MG63 (cell line): ENCODE measurements at places on chromosomes 1 and 21. TPM values are rescaled to one million over a fixed set of nuclear protein-coding genes. Genes with fewer than 3 reads are reported as not detected.
A peak's percentile ranks its signal among the peaks of the same experiment; 100 is the strongest.

DNA sequence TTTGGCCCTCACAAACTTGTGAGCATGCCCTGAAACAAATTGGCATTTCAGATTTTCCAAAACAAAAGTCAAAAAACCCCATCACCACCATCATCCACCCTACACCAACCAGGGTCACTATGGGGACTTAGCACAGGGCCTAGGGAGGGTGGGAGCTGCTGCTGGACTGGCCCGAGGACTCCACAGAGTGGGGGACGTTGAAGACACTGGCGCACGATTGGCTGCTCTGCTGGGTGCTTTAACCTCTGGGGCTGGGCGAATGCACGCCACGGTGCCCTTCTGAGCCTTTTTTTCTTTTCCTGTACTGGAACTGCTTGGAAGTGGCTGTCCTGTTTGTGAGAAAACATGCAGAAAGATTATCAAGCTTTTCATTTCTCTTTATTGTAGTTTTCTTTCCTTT, 92.8 kb downstream of the CD247 start:
- no peak for DNase-seq

DNA sequence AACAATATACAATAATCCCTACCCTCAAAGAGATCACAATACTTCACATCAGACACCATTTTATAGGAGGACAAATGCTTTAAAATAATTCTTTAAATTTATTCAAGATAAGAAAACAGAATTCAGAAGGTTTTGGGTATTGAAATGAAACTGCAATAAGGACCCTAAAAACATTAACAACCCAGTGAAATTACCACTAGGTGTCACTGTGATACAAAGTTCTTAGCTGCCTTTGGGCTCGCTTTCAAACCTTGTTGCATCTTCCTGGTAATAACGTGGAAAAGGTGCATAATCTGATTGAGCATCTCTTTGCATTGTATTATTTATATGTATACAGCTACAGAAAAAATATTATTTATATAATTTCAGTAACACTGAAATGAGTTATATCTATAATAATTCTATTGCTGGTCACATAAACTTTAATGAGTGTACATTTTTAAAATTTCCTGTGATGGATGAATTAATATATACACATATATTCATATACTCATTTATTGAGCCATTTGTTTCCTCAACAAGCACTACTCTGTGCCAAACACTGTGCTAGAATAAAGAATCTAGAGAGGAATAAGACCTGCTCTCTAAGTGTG, 185.2 kb downstream of the FAF1 start:
- no peak for DNase-seq

GRCh38 chr1:9716404-9717192, 65.1 kb downstream of the PIK3CD start:
- DNase-seq = no peak

- DNase-seq = no peak
These were observed 239.6 kb upstream of the C1orf174 start for GRCh38 chr1:4139646-4140045.

- DNase-seq = no peak
These were observed 27.4 kb downstream of the AGL start for GRCh38 chr1:99877568-99877967.

- DNase-seq = peak; percentile 9
These were observed 13.2 kb upstream of the SCYL3 start for GRCh38 chr1:169906938-169907337.

DNA sequence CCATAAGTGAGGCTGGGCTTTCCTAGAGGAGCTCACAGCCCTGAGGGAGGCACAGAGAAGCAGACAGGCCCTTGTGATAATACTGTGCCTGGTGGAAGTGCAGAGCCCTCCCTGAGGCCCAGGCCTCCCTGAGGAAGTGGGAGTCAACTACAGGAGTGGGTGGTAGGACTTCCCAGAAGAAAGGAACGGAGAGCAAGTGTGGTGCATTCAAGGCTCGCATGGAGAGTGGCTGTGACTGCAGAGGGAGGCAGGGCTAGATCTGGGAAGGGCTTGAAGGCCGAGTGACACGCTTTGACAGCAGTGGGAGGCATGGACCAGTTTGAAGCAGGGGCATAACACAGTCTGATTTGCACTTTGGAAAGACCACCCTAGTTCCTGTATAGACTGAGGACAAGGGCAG, 37.3 kb downstream of the AZIN2 start:
- no peak for DNase-seq

DNA sequence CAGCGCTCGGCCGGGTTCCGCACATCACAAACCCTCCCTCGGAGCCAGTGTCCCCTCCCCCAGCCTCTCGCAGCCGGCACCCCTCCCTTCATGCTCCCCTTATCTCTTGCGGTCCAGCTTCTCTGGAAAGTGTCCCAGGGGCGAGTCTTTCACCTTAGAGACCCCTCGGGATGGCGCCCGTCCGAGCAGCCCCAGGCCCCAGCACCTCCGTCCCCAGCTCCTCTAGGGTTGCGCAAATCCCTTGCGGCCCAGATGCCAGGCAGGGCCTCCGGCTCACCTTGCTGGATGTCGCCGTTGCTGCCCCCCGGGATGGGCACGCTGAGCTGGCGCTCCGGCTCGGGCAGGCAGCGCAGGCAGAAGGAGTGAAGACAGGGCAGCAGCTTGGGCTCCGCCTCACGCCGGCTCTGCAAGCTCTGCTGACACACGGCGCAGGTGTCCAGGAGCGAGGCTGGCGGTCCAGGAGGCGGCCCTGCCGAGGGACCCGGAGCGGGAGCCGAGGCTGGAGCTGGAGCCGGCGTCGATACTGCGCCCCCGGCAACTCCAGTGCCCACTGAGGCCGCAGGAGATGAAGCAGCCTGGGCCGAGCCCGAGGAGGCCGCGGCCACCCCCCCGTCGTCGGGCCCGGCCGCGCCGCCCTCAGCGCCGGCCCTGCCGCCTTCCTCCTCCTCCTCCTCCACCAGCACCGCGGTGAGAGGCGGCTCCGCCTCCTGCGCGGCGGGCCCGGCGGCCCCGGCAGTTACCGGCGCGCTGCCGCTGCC, 550 bp downstream of the TRIM33 start:
- DNase-seq = peak; percentile 26

GRCh38 chr1:20632386-20632785, 872 bp upstream of the PINK1 start:
- no peak for DNase-seq

DNA sequence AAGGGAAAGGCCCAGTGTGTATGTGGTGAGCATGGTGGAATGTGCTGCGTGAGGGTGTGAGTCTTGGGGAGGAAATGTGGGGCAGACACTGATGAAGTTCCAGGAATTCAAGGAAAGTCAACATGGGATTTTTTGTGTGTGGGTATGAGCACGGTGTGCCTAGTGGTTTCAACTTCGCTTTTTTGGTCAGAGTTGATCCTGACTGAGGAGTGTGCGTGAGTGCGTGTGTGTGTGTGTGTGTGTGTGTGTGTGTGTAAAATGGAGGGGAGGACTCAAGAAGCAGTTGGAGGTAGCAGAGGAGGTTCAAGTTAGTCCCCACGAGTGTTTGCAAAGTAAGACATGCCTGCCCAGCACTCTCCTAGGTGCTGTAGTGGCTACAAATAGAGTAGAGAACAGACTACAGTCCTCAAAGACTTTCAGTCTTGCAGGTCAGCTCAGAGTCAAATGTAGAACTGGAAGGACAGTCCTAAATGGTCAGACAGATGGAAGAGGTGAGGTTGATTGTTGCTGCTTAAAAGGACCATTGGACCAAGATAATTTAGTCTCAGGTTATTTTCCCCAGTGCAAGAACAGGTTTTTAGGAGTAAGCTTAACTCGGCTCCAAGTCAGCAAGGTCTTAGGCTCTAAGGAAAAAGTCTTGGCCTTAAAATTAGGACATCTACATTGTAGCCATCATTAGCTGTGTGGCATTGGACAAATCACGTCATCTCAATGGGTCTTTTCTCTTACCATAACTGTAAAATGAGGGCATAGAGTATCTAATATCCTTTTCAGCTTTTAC, 25.0 kb downstream of the SLAMF1 start:
- no peak for DNase-seq

GRCh38 chr1:56073614-56074006, 505.8 kb downstream of the PLPP3 start:
- DNase-seq = peak; percentile 72

DNA sequence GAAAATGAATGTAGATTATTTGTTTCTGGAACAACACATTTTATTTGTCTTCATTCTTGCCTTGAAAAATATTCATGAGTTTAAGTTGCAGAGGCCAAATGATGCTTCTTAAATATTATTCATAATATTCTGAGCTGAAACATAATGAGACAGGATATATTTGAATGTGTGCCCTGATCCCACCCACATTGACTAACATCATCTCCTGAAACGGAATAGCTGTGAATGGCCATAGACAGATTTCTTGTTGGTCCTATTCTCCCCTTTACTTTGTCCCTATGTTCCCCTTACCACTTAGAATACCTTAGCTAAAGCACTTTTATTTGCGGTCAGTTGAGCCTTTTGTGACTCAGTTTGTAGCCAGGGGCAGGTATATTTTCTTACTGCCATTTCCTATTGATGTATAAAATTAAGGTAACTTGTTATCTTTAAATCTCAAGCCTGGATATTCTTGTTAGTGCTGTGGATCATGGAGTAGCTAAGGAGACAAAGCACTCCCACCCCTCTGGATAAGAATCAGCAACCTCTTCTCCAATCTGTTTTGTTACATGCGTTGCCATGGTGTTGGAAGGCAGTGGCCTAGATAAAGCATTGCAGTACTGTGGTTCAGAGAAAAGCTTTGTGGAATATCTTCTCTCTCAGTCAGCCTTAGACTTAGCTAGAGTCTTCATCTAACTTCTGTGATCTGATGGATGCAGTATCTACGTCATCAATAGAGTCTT, 478.5 kb upstream of the DEPDC1 start:
- DNase-seq = no peak

OR10Z1 gene
- not detected in 2 replicates for total RNA-seq

DCDC2B gene
- total RNA-seq = not detected in 2 replicates

HUNK gene
- total RNA-seq = 0.20 and 0.23 TPM in 2 replicates

NPHS2 gene
- not detected in 2 replicates for total RNA-seq

SAMSN1 gene
- total RNA-seq = not detected in 2 replicates

CCDC185 gene
- total RNA-seq = 0.47 TPM in 1 of 2 replicates, not detected in the other
